ENCODE measurements at places on chromosomes 5 and 9.

- peak; percentile 42 for DNase-seq
Observed at GRCh38 chr5:150001660-150002486, 1.3 kb downstream of the HMGXB3 start.

DNA sequence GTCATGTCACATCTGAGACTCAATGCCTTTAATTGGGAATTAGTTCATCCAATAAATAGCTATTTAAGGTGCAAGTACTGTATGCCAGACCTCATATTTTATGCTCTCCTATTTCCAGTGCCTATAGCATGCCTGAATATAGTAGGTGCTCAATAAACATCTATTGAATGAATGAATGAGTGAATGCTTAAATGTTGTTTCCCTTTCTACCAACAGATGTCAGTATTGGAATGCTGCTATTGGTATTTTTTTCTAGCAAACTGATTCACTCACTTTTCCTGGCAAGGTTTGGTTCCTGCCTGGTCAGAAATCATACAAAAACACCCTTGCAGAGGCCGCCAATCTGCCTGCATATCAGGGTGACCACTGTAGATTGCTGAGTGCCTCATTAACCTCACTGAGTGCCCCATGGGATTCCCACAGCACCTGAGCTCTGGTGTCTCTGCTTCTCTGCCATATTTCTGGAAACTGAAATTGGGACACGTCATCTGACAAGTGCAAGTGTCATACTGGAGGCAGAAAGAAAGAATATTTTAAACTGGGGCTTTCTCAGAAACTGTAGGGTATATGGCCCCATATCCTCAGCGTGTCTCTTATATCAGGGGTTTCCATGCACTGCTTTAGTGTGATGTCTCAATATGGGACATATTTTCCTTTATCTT is 359.7 kb downstream of the TRIM32 start:
- no peak for DNase-seq

DNA sequence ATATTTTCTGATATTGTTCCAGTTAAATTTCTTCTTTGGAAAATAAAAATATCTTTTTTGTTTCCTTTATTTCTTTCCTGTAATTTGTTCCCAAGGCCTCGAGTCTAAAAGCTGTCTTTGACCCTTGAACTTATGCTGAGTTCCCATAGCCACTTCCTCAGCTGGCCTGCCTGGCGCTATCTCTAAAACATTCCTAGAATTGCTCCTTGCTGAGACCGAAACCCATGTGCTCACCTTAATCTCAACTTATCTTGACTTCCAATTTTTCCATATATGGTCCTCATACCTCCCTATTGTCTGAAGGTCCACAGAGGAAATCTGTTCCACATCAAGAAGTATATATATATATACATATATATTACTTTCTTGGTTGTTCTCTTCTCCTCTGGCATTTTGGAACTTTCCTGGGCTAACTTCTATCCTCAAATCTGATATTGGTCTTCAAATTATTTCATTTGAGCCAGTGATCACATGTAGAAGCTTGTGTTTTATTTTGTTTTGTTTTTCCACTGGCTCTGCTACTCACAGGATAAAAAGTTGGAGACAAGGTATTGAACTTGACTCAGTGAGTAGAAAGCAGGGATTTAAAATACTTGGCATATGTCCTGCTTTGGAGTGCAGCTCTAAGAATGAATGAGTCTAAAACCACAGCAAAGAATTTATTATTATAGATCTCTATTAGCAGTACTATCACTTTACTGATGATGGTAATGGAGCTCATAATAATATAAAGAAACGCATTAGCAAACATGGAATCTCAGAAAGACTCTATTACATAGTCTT is 45.2 kb downstream of the ENC1 start:
- no peak for DNase-seq

- DNase-seq, result no peak
Observed at GRCh38 chr9:38137342-38137741, 68.3 kb upstream of the SHB start.

GRCh38 chr5:12313602-12314001 is 409.4 kb upstream of the CTNND2 start:
- DNase-seq, result no peak

GRCh38 chr5:127418367-127418766 is 99.1 kb upstream of the PRRC1 start:
- no peak for DNase-seq

GRCh38 chr9:125646217-125646616 is 60.8 kb downstream of the MAPKAP1 start:
- no peak for DNase-seq

- no peak for DNase-seq
Observed at GRCh38 chr9:27183701-27184100, 74.7 kb downstream of the TEK start.

- peak; percentile 64 for DNase-seq
Observed at GRCh38 chr9:136629879-136630661, 32.6 kb upstream of the EGFL7 start.

DNA sequence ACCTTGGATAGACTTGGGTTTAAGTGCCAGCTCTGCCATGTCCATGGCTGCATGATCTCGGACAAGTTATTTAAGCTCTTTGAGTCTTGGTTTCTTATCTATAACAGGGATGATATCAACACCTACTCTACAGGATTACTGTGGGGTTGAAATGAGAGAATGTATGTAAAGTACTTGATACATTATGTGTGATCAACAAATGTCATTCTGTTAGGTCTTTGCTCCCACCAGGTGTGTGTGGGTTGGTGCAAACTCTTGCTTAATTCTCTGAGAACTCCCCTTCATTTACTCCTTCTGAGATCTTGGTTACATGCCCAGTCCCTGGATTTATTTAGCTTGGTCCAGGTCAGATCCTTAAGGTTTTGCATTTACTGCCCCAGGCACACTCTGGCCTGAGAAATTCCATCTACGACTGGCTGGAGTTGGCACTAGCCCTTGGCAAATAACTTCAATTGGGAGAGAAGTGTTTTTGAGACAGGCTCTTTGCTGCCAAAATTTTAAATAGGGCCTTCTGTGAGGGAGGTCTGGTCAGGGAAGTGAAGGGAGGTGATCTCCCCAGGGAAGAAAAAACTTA is 63.5 kb upstream of the KLF9 start:
- no peak for DNase-seq

DNA sequence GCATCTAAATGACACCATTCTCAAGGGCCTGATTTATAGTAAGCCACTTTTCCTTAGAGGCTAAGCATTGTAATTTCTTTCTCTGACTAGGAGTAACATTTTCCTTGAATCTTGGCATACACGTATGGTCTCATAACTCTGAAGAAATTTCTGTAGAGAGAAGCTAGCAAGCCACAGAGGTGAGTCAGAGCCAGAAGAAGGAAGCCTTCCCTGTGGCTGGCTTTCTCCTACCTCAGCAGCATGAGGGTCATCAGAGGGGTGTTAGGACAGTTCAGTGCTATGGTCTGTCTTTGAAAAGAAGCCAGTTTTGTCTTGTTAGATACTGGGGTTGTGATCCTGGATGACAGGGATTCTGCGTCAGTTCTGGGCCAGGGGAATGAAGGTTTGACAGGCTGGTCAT is 3.2 kb downstream of the SNX30 start:
- DNase-seq, result no peak

DNA sequence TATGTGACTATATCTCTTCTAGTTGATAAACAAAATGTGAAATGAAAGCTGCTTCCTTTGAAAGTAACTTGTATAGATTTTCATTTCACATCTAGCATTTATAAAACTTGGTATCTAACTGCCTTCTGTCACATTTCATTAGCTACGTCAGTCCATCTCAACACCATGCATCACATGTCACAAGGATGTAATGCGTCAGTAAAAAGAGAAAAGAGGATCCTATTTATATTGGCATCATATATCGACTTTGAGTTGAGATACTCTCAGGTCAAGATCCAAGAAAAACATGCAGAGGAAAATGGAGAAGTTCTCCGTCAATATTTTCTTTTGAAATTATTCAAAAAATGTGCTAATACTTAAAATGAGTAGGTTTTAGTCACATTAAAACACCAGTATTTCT is 1211.2 kb downstream of the EFNA5 start:
- no peak for DNase-seq

DNA sequence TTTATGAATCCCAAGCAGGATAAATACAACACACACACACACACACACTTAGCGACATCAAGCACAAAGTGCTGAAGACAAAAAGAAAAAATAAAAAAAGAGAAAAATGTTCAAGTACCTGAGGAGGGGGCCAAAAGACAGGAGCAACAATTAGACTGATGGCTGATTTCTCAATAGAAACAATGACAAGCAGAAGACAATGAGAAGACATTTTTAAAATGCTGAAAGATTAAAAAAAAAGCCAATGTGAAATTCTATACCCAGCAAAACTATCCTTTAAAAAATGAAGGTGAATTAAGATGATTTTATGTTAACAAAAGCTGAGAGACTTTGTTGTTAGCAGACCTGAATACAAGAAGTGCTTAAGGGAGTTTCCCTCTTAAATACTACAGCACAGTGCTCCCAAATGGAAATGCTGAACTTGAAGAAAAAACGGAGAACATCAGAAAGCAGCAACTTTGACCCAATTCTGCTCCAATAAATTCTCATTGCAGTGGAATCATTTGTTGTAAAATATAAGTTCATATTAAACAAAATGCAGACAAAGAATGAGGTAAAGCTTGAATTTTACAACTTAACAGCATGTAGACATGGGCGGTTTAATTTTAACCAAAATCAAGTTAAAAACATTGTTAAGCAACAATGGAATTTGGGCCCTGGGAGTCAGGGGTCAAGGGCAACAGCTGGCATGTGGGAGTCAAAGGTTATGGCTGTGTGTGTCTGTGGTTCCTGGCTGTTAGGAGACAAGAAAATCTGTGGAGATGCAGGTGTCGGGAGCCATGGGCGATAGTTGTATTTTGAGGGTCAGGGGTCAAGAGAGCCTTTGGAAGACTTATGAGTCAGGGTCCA is 776 bp upstream of the RANBP17 start:
- no peak for DNase-seq

- no peak for DNase-seq
Observed at GRCh38 chr5:125310749-125311148, 564.3 kb upstream of the ZNF608 start.

- DNase-seq, result no peak
Observed at GRCh38 chr5:114362197-114362976, 517 bp downstream of the KCNN2 start.

GRCh38 chr9:90909225-90909624 is 107.6 kb downstream of the SYK start:
- no peak for DNase-seq

DNA sequence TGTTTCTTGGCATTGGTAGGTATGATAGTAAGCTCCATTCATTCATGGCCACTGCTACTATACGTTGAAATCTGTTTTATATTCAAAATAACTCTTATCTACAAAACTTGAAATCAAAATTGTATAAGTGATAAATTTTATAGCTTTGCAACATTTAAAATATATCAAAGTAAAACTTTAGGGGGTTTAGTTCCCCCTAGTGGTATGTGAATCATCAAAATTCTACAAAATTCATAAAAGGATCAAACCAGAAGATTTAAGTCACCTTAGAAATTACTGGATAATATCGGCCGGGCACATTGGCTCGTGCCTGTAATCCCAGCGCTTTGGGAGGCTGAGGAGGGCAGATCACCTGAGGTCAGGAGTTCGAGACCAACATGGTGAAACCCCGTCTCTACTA is 243.0 kb upstream of the CDH18 start:
- DNase-seq, result no peak

DNA sequence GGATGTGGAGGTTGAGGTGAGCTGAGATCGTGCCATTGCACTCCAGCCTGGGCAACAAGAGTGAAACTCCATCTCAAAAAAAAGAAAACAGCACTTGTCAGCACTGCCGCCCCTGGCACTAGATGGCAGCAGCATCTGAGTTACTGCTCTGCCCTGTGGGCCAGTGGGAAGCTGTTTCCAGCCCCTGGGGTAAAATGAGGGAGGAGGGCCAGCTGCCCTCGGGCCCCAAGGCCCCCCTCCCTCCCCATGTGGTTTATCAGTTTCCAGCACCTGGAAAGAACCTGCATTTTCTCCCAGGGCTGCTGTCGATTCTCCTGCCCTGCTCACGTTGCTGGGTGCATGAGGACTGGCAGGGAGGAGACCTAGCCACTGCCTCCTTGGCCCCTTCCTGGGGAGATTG is 13.2 kb upstream of the CEL start:
- DNase-seq, result no peak

GRCh38 chr9:90632647-90633207 is 9.9 kb downstream of the DIRAS2 start:
- DNase-seq, result no peak

DNA sequence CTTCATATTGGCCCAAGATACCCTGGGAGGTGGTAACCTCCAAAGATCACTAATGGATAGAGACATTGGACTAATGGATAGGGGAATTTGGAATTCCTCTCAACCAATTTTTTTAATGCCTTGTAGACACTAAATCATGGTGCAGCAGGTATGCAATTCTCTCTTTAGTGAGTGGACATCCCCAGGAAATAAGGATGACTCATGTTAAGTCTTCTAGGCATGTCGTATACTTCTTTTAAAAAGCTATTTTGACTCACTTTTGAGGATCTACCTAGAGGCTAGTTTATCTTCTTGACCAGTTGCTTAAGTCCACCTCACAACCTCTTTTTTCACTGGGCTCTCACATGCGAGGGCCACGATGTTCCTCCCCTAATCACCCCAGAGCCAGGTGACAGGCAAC is 211.6 kb upstream of the CDH12 start:
- DNase-seq, result no peak

Measured in stimulated activated CD4-positive, alpha-beta T cell treated with anti-CD3 and anti-CD28 coated beads, Interleukin-4, amount 100 ng/mL, for 1 hour (primary cell).